PC-9 (cell line): ENCODE measurements at places on chromosomes 4 and X. TPM values are rescaled to one million over a fixed set of nuclear protein-coding genes. Genes with fewer than 3 reads are reported as not detected.

Gene SPANXA2
- total RNA-seq = 3.5 and 4.7 TPM in 2 replicates

Gene NAP1L2
- total RNA-seq = not detected in 2 replicates

Gene MAGEA1
- total RNA-seq = not detected in 2 replicates

DNA sequence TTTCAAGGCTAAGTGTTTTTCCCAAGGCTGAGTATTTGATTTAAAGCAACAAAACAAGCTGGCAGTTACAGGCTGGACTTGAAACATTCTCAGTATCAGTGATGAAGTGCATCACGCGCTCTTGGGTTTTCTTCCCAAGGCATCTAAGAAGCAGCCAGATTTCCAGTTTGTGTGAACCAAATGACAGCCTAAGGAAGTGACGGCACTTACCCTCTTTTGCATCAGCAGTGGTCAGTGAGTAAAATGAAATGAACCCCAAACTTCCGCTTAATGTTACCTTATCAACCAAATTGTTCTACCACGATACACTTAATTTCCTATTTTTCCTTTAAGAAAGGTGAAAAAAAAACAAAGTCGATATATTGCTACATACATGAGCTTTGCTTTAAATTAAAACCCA lies 15.8 kb upstream of the GYPE start:
- DNase-seq = no peak

DNA sequence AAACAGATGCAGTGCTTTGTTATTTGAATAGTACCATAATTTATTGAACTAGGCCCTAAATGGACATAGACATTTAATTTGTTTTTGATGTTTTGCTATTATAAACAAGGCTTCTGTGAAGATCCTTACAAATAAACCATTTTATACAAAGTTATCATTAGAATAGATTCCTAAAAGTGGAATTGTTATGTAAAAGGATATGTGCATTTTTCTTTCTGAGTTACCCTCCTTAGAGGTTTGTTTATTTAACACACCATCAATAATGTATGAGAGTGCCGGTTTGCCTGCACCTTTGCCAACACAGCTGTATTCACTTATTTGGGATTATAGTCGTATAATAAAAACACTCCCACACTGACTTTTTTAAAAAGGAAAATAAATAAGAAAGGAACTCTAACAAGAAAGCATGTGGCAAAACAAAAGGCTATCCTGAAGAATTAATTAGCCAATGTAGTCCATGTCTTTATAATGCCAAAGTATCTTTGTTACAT lies 84.8 kb downstream of the PAK3 start:
- no peak for DNase-seq

Gene MPP1
- 4.2 and 4.8 TPM in 2 replicates for total RNA-seq

- no peak for DNase-seq
Observed at GRCh38 chr4:142373610-142374009, 472.5 kb downstream of the INPP4B start.

Gene RAB33A
- 0.57 and 0.95 TPM in 2 replicates for total RNA-seq

DNA sequence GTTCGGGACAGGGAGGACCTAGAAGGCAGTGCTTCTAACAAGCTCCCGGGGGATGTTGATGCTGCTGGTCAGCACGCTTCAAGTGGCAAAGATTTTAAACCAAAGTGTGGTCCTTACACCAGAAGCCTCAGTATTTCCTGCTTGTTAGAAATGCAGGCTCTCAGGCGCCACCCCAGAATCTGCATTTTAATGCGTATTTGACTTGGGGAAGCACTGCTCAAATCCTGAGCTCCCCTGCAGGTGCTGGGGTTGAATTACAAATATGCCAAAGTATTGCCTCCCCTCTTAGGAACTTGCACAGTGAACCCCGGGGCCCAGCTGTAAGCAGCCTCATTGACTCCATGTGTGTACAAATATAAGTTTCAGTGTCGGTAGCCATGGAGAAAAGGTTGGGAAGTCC lies 70.8 kb upstream of the RAI2 start:
- DNase-seq = no peak

GRCh38 chrX:50099331-50099730 lies 101.5 kb downstream of the AKAP4 start:
- no peak for DNase-seq

DNA sequence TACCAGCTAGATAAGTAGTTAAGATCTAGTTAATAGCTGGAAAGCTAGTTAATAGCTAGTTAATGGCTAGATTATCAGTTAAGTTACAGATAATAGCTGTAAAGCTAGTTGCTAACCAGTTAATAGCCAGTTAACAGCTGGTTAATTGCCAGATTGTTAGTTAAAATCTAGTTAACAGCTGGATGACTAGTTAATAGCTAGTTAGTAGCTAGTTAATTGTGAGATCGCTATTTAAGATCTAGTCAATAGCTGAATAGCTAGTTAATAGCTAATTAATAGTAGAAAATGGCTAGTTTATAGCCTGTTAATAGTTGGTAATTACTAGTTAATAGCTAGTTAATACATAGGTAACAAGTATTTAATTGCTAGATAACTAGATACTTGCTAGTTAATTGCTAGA lies 630.5 kb upstream of the CT83 start:
- no peak for DNase-seq

Gene RAB41
- not detected in 2 replicates for total RNA-seq

Gene MAP7D2
- total RNA-seq = not detected in 2 replicates

DNA sequence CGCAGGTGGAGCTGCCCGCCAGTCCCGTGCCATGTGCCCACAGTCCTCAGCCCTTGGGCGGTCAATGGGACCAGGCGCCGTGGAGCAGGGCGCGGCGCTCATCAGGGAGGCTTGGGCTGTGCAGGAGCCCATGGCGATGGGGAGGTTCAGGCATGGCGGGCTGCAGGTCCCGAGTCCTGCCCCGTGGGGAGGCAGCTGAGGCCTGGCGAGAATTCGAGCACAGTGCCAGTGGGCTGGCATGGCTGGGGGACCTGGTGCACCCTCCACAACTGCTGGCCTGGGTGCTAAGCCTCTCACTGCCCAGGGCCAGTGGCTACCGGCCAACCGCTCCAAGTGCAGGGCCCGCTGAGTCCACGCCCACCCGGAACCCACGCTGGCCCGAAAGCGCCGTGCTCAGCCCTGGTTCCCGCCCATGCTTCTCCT lies 646.5 kb downstream of the GABRG1 start:
- no peak for DNase-seq

DNA sequence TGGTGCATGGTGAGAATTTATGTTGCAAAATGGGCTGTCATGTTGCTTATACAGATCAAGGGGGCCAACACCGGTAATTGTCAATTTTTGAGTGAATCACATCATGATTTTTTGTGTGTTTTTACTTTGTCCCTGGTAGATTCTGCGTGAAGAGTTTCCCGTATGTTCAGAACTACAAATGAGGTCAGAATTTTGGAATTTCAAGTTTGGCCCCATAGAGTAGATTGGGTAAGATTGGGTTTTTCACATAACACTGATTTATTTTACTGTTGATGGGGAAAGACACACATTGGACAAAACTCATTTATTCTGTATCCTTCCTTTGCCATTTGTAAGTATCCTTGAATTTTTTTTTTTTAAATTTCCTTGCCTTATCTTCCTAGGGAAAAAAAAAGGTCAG lies 158.5 kb upstream of the MXRA5 start:
- DNase-seq = no peak

GRCh38 chrX:109830157-109830703 lies 97.2 kb upstream of the ACSL4 start:
- no peak for DNase-seq

GRCh38 chr4:154490583-154491340 lies 837 bp downstream of the DCHS2 start:
- no peak for DNase-seq

- DNase-seq = no peak
Observed at GRCh38 chrX:80306007-80306406, 114.2 kb upstream of the TENT5D start.

GRCh38 chrX:107710617-107711391 lies 64.8 kb downstream of the TSC22D3 start:
- DNase-seq = peak; percentile 65

DNA sequence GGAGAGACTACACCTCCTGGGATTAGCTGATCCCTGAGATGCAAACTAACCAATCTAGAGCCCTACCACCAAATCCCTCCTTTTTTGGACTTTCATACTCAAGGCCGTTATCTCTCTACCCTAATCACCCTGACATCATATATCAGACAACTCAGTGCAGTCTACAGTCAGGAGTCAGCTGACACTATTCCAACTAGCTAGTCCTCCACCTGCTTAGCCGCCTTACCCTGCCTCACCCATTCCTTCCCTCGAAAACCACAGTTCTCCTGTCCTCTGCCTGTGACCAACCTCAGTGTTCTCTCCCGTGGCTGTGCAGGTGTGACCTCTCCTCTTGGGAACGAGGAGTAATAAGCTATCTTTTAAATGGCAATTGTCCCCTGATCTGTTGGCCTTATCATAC lies 1.8 kb upstream of the PPEF2 start:
- no peak for DNase-seq

DNA sequence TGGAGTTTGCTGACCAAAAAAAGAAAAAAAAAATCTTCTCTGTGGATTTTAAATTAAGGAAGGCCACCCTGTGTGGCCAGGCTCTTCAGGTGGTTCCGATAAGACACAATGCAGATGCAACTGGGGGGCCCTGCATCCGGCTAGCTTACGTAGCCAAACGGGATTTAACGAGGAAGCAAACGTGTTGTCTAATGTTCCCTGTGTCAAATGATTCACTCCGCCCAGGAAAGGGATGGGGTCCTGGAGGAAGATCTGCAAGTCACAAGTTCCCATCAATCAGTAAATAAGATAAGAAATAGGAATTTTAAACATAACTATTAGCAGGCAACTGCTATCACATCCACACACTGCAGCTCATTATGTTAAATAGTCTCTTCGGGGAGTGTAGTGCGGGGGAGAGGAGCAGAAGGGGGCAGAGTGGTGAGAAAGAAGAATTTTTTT lies 216.4 kb upstream of the GYPA start:
- DNase-seq = no peak

Gene HERC5
- 3.6 and 4.6 TPM in 2 replicates for total RNA-seq

DNA sequence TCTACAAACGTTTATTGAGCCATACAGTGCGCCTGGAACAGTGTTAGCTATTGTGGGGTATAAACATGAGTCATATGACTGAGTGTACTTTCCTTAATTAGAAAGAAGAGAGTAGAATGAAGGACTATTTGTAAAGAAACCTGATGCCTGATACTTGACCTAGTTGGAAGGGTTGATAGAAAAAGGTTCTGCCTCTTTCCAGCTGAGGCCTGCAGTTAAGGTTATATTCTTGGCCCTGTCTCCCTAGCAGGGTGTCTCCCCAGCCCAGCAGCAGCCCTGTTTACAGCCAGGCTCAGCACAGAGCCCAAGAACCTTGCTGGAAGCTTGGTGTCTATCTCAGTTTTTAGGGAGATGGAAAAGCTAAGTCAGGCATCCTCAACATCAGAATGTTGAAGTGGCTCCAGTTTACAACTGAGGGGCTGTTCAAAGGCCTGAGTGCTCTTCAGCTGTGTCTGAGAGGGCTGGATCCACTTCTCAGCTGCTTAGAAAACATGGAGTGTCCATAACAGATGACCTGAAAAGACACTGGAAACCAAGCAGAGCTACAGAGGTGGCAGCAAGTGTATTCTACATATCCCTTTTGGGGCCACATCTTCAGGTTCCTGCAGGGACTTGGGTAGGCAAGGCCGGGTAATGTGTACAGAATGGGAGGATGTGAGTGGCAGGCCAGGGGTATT lies 21.6 kb downstream of the NYX start:
- DNase-seq = no peak

DNA sequence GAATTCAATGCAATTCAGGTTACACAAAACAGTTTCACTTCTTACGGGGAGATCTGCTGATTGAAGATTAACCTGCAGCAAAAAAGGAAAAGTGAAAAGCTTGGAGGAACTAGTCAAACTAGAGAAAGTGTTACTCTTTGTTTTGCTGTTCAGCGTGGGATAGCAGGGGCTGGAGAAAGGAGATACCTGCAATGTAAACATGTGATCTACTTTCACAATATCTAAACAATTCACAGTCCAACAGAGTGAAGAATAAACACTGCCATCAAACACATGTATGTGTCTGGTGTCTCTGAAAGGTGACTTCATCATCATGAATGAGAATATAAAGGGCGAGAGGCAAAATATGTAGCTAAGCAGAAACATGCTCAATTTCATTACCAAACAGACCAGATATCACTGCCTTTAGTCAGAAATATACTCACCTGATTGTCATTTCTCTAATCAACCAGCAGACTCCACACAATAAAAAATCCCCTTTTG lies 26.4 kb downstream of the NIPAL1 start:
- DNase-seq = no peak

Gene MAGEB1
- total RNA-seq = not detected in 2 replicates

DNA sequence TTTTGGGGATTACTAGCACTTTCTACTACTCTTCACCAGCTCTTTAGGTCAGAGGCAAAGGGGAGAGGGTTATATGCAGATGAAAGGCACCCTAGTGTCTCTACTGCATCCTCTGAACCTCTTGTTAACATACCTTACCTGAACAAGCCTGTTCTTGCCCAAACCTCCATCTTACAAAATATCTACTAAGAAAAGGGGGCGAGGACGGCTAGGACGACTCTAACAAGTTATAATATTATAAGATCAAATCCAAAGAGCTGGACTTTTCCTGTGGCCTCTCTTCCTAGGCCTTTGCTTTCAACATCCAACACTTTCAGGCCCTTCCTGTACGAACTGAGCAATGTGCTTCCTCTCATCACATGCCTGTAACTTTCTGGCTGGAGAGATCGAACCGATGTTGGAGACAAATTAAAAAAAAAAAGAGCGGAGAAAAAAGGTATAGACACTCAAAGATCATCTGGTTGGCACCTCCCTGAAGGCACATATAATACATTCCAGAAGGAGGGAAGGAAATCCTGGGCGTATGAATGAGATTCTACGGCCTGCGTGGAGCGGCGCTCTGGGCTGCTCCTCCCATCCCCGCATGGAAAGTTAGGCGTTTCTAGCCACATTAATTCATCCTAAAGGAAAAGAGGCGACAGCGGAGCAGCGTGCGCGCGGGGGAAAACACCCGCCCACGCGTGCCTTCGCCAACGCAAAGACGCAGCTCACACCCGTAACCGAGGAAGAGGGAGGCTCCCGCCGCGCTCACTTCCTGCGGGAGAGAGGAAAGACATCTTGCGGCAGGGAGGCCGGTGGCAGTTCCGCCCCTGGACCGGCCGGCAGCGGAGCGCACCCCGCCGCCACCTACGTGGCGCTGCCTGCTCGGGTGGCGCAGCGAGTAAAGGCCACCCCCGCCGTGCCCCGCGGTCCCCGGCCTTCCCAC lies 808 bp downstream of the PRDM5 start:
- peak; percentile 14 for DNase-seq

Gene HPGDS
- not detected in 2 replicates for total RNA-seq

GRCh38 chr4:118318931-118319330 lies 33.9 kb downstream of the PRSS12 start:
- DNase-seq = no peak

Gene CNGA1
- total RNA-seq = 1.4 and 1.8 TPM in 2 replicates

- DNase-seq = no peak
Observed at GRCh38 chr4:185805262-185805802, 6.7 kb downstream of the SORBS2 start.

Gene GPM6B
- total RNA-seq = not detected in 2 replicates

Gene FAT4
- total RNA-seq = 4.5 and 5.5 TPM in 2 replicates

Gene EREG
- 0.46 and 0.58 TPM in 2 replicates for total RNA-seq

GRCh38 chr4:11805842-11806241 lies 377.1 kb upstream of the HS3ST1 start:
- DNase-seq = no peak

GRCh38 chr4:185101354-185101890 lies 41.6 kb upstream of the SLC25A4 start:
- no peak for DNase-seq
